Activated CD4-positive, alpha-beta T cell treated with anti-CD3 and anti-CD28 coated beads, Interleukin-2, amount 50 U/mL, for 24 hours (primary cell): ENCODE measurements at places on chromosomes 3 and 15.

DNA sequence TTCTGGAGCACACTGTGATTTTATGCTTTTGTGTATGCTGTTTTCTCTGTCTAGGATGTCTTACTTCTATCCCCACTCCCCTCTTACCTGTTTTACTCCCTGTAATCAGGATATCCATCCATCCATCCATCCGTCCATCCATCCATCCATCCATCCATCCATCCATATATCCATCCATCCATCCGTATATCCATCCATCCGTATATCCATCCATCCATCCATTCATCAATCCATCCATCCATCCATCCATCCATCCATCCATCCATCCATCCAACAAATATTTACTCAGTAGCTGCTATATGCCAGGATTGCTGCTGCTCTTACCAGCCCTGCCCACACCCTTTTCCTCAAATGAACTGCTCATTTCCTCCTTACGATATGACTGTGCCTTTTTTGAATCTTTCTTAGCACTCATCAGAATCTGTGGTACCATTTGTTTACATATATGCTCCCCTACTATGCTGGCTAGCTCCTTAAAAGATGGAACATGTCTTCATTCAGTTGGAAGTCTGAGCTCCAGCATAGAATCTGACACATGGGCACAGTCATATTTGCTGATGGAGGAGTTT is 35.2 kb downstream of the USP13 start:
- no peak for DNase-seq

GRCh38 chr3:169218314-169218983 is 445.1 kb downstream of the MECOM start:
- DNase-seq, result no peak

DNA sequence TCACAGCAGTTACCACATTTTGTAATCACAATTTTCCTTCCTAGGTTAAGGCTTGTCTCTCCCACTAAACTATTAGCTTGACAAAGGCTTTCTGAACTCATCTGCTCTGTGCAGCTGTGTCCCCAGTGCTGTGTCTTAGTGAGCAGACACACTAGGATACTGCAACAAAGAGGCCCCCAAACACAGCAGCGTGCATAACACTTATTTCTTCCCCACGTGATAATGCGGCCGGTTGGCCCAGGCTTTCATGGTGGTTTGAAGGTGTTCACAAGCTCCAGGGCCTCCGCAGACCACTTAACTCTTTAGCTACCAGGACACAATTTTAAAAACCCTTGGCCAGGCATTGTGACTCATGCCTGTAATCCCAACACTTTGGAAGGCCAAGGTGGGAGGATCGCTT is 2.2 kb upstream of the HDAC11 start:
- DNase-seq, result no peak

DNA sequence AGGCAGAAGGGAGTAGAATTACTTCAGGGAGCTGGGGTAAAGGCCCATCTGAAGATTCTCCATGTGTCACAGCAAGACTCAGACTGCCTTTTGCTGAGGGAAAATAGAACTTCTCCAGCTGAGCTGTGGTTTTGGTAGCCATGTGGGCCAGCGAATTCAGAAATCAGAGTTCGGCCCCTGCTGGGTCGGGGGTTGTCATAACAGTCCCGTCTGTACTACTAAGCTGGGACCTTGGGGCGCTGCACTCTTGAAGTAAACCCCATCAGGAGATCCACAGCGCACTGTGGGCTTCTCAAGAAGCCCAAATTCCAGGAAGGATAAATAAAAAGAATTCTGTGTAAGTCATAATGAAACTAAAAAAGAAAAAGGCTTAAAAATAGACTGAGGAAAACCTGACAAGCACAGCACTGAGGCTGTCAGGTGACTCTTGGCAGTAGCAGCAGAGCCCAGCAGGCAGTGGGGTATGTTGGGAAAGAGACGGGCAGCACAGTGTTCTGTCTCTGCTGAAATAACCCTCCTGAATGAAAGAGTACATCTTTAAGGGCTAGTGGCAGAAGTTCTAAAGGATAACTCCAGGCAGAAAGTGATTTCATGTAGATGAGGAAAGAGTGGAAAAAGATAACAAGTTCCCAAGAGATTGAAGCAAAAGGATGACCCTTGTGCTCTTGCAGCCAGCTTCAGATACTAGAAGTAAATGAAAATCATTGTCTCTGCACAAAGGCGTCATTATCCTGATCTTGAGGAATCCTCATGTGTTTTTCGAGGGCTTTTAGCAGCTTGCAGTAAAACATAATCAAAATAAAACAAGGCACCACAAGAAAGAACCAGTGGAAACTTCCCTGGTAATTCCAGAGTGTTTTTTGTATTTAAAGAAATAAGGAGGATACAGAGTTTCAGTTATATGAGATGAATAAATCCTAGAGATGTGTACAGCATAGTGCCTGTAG is 74.5 kb downstream of the RAB7A start:
- no peak for DNase-seq

- no peak for DNase-seq
Measured at GRCh38 chr3:116809208-116809607, 99.6 kb downstream of the TUSC7 start.

DNA sequence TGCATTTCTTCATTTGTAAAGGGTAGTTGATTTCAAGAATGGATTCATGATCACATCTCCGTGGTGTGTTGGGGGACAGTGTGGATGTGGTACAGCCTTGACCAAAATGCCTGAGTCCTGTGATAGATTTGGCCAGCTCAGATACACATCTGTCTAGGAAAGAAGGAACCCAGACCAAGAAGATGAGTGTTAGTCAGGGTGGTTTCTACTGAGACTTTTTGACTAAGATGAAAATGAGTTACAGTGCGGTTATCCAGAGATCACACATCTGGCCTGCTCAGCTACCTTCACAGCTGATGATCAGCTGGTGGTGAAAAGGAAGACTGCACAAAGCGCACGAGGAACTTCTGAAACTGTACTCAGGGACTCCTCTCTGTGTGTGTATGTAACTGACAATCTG is 68.0 kb downstream of the FNDC3B start:
- DNase-seq, result no peak

DNA sequence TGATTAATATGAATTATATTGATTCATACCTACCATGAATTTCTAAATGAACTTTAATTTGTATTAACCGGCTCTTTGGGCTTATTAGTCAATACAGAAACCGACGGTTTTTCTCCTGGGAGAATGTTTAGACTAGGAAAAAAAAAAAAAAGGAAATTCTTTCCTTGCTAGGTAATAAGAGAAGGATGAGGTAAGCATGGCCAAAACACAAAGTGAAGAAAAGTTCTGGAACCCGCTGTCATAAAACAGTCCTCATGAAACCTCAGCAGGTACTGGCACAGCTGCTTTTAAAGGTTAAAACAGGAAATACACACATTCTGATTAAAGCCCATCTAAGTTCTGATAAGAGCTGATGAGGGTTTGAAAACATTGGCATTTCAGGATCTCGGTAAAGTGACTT is 30.8 kb upstream of the PSTPIP1 start:
- DNase-seq, result no peak

- no peak for DNase-seq
Measured at GRCh38 chr15:80695911-80696661, 976 bp downstream of the ABHD17C start.

GRCh38 chr15:40893019-40893670 is 1.1 kb upstream of the VPS18 start:
- DNase-seq, result no peak

- DNase-seq, result no peak
Measured at GRCh38 chr3:164460851-164461250, 617.4 kb downstream of the SI start.

DNA sequence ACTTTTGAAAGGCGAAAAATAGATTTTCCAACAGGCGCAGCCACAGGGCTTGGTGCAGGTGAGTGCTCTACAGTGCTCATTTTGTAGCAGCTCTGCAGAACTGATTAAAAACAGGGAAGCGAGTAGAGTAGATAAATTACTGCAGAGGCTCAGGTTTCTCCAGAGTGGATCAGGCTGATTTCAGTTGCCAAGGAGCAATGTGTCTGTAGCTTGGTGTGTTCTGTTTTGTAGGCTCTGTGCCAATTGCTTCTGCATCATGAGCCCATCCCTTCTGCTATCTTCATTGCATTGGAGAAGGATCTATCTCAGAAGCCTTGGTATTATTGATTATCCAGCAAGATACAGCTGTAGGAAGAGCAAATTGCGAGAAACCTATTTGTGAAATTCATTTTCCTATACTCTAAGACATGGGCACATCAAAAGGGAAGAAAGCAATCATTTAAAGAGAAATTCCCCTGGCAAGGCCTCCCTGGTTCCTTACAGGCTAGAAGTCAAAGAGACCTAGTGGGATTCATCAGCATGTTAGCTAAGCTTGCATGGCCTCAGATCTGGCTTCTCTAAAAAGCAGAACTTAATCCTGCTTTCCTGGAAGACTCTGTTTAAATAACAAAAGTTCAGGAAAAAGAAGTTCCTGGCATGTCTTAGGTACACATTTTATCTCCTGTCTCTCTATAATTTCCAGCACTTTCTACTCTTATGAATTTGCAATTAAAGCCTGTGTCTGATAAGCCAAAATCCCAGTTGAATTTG is 432.4 kb upstream of the ATP10A start:
- no peak for DNase-seq

DNA sequence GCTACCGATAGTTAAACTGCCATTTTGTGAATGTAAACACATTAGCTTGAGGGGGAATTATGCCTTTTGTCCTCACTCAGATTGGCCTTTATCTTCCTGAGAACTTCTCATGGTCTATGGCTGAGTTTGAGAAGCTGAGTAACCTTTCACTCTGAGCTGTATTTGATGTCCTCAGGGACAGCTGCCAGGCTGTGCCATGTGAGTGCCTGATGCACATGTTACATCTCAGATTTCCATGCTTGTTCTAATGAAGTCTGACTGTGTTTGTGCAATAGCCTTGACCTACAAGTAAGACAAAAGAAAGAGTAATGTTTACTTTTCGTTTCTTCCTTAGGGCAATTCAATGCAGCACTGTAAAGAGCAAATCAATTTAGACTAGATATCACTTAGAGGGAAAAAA is 44.1 kb upstream of the ARL6 start:
- no peak for DNase-seq

- no peak for DNase-seq
Measured at GRCh38 chr15:98806275-98806895, 158.0 kb downstream of the IGF1R start.

GRCh38 chr3:34876997-34877396 is 762.3 kb upstream of the ARPP21 start:
- DNase-seq, result no peak
